ENCODE measurements at places on chromosomes 16 and 17.
A peak's percentile ranks its signal among the peaks of the same experiment; 100 is the strongest.

DNA sequence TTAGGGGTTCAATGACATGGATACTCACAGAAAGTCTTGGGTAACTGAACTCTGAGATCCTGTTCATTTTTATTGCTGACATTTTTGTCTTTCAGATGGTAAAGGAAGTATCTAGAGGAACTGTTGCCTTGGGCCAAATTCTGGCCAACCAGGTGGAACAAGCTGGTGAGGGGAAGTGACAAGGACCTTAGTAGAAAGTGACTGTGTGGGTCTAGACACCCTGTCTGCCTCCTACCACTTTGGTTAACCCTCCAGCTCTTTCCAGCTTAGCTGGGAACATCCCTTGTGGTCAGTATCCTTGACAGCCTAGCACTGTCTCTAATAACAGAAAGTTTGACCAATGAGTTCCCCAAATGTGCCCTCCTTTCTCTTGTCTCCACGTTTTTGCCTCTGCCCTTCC is 28.8 kb upstream of the PRKCB start:
- DNase-seq: no peak

- DNase-seq: no peak
Measured at GRCh38 chr17:44033861-44034408, 19.2 kb upstream of the TMEM101 start.

GRCh38 chr16:89308391-89309333 is 91.2 kb downstream of the ZNF778 start:
- DNase-seq: no peak

DNA sequence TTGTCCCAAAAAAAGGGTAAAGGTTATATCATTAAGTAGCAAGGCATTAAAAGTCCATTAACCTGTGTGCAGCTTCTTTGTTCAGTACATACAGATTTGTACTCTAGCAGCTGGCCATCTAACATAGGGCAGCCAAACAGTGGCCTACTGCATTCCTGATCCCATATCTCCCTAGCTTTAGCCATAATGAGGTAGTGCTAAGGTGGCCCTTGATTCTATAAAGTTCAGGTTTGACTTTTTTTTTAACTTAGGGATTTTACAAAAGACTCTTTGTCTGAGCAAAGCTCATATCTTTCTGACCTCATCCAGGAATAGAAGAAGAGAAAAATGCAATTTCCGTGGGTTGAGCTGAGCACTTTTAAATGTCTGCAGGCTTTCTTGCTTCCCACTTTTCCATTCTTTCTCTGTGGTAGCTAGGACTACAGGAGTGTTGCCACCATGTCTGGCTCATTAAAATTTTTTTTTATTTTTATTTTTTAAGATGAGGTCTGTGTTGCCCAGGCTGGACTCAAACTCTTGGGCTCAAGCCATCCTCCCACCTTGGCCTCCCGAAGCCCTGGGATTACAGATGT is 19.5 kb upstream of the CDC6 start:
- DNase-seq: no peak

DNA sequence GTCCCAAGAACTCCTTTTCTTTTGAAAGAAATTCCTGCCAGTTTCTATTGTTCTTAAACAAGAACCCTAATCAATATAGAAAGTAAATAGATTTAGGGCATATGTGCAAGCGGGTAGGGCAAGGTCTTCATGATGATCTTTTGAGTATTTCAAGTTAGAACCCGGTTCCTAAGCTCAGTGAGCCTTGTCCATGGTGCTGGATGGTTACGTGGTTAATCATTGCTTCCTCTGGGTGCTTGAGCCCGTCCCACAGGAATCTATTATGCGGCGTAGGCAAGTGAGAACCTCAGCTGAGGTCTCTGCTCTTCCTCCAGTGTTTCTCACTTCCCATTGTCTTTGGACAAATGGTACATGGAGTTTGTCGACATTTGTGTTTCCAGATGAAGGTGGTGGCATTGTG is 580.8 kb upstream of the EEF2KMT start:
- DNase-seq: no peak

DNA sequence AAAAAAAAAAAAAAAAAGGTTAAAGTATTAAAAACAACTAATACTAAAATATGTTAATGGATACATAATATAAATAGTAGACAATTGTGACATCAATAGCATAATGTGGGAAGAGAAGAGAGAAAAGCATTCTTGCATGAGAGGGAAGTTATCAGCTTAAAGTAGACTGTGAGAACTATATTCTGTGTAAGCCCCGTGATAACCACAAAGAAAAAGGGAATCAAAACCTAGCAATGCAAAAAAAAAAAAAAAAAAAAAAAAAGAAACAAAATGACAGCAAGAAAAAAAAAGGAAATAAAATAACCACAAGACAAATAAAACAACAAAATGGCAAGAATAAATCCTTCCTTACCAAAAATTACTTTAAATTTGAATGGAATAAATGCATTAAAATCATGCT is 39.8 kb upstream of the MYLK3 start:
- no peak for DNase-seq

- no peak for DNase-seq
Measured at GRCh38 chr16:85338638-85338982, 226.3 kb upstream of the CIBAR2 start.

- no peak for DNase-seq
Measured at GRCh38 chr16:5580296-5580695, 482.7 kb upstream of the EEF2KMT start.

GRCh38 chr16:57991551-57992059 is 8.9 kb downstream of the ZNF319 start:
- no peak for DNase-seq

DNA sequence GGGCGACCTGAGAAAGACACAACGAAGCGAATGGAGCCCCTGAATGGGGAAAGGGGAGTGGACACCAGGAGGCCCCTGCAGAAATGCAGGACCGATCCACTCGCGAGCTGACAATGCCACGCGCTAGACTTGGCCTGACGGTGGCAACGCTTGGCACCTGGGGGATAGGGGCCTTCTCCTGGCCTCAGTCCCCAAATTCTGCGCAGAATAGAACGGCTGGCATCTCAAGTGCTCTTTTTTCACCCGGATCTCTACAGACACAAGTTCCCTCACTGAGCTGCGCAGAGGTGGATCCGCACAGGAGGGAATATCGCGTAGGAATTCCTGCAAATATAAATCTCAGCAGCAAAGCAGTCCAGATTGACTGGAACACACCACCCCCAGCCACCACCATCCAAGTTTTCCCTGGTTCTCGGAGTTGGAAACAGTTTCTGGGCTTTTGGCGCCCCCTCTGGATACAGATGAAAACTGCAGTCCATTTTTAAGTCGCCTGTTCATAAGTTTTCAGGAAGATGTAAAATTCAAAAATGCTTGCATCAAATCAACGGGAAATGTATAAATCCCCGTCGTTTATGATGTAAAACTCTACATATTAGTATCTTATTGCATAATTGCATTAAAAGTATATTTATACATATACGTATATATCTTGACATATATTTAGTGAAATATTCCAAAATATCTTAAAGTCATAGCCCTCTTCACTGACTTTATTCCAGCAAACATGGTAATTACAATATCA is 2.3 kb upstream of the SOX9 start:
- DNase-seq: peak; percentile 65

GRCh38 chr17:7695586-7695985 is 7.3 kb downstream of the WRAP53 start:
- DNase-seq: no peak

DNA sequence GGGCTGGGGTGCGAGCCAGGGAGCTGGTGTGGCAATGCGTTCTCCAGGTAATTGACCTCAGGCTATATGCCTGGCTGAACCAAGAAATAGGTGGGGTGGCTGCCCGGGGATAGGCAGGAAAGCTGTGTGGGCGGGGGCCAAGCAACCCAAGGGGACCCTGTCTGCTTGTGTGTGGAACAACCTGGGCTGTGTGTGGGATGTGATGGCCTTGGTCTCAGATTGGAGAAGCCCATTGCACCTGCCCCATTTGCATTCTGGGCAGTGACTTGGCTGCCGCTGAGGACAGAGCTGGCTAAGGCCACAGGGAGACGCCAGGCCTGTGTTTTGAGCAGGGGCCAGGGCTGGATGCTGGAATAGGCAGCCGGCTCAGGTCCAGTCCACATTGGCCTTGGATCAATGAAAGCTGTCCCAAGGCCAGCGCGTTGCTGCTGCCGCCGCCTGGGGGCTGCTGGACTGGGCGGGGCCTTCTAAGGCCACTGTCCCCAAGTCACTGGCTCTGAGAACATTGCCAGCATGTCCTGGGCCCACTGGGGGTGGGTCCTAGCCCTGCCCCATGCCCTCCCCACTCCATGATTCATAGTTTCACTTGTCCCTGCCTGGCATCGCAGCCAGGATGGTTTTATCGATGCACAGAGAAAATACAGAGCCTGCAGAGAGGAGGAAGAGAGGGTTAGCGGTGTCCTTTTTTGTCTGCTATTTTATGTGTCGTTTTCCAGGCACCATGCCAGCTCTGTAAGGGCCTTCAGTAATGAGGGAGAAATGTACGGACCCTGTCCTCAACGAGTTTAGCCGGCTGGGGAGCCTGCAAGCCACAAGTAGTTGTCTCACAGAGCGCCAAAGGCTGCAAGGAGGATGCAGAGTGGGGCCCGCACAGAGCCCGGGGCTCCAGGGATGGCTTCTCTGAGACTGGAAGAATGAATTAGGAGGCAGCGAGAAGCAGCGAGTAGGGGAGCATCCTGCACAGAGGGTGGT is 43.9 kb downstream of the NKD1 start:
- no peak for DNase-seq

GRCh38 chr17:6020376-6021010 is 49.7 kb upstream of the WSCD1 start:
- DNase-seq: no peak

GRCh38 chr16:57482845-57483545 is 3.3 kb downstream of the DOK4 start:
- no peak for DNase-seq

- no peak for DNase-seq
Measured at GRCh38 chr17:50629902-50630301, 4.8 kb upstream of the ABCC3 start.

- DNase-seq: no peak
Measured at GRCh38 chr17:56119191-56119590, 34.1 kb upstream of the ANKFN1 start.

DNA sequence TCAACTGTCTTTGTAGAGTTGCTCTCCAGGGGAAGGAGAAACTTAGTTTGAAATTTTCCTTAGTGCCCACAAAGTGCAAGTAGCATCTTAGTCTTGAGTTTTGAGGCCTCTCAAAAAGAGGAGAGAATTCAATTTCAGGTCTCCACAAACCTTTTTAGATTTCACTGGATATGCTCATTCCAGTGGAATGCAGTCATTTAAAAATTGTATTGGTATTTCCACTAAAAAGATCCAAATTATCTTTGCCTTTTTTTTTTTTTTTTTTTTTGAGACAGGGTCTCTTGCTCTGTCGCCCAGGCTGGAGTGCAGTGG is 6.9 kb upstream of the FOXJ1 start:
- DNase-seq: no peak

GRCh38 chr17:63185420-63185819 is 219.4 kb downstream of the TANC2 start:
- DNase-seq: no peak

- no peak for DNase-seq
Measured at GRCh38 chr17:73630531-73630930, 13.7 kb downstream of the SDK2 start.

DNA sequence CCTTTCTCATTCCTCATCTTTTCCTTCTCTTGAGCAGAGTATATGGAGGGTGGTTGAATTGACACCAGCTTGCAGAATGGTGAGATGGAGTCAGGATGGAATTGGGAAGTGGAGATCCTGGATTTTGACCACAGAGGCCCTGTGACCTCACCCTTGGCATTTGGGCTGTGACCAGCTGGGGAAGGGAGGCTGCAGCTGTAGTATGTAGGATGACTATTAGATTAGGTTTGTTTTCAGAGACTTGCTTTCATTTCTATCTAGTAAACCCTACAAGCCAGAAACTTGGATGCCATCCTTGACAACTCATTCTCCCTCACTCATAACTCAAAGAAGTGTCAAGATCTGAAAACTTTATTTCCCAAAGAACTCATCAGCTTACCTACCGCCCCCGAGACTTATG is 5.9 kb downstream of the GNGT2 start:
- no peak for DNase-seq

- DNase-seq: no peak
Measured at GRCh38 chr16:84820305-84820684, 510 bp downstream of the CRISPLD2 start.

- no peak for DNase-seq
Measured at GRCh38 chr16:14600164-14600563, 29.9 kb downstream of the PARN start.

DNA sequence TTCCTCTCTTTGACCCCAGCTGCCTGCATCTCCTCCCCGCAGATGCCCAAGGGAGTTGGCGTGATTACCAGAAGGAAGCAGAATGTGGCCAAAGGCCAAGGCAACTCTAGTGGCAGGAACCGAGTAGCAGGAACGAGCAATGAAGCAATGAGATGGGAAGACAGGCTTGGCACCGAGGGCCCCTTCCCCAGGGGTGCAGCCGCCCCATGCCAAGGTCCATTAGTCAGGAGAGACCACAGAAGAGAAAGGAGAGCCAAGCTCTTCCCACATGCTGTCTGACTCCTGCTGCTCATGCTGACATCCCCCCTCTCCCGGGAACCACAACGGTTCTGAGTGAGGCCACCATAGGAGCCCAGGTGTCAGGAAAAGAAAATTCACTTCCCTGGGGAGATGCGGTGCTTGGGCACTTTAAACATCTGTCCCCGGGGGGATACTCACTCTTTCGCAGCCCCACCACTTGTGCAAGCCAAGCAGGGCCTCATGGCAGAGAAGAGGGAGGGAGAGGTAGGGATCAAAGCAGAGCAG is 67.4 kb downstream of the MYO18A start:
- DNase-seq: no peak

DNA sequence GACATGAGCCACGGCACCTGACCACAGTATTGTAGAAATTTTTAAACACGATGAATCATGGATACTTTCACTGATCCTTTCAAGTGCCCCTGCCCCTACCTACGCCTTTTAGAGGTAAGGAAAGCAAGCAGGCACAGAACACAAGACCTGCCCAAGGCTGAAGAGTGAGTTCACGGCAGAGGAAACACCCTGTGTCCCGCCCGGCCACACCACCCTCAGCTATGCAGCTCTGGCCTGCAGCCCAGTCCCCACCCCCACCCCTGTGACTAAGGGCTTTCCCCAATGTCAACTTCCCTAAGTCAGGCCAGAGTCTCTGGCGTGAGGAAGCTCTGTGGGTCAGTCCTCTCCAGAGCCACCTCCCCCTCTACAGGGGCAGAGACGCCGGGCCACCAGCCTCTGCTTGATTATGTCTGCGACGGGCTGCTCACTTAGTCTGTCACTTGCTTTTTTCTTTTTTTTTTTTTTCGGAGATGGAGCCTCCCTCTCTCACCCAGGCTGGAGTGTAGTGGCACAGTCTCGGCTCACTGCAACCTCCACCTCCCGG is 8.4 kb downstream of the SLC16A5 start:
- DNase-seq: peak; percentile 95

- no peak for DNase-seq
Measured at GRCh38 chr17:28421787-28422305, 15.8 kb upstream of the SLC46A1 start.

GRCh38 chr16:67951485-67951884 is 7.6 kb upstream of the LCAT start:
- no peak for DNase-seq

- no peak for DNase-seq
Measured at GRCh38 chr17:72872396-72872795, 220.1 kb downstream of the SLC39A11 start.

- peak; percentile 79 for DNase-seq
Measured at GRCh38 chr17:59330053-59330942, 1.2 kb upstream of the YPEL2 start.

- DNase-seq: peak; percentile 52
Measured at GRCh38 chr16:88287219-88287618, 95.5 kb upstream of the ZNF469 start.

- peak; percentile 21 for DNase-seq
Measured at GRCh38 chr17:9802697-9803096, 11.3 kb upstream of the DHRS7C start.

All from LoVo (cell line).